Adipocyte (in vitro differentiated cells): ENCODE measurements at places on chromosomes 2 and 18.

- DNase-seq, result no peak
Measured at GRCh38 chr2:113298176-113298575, 19.5 kb upstream of the PAX8 start.

DNA sequence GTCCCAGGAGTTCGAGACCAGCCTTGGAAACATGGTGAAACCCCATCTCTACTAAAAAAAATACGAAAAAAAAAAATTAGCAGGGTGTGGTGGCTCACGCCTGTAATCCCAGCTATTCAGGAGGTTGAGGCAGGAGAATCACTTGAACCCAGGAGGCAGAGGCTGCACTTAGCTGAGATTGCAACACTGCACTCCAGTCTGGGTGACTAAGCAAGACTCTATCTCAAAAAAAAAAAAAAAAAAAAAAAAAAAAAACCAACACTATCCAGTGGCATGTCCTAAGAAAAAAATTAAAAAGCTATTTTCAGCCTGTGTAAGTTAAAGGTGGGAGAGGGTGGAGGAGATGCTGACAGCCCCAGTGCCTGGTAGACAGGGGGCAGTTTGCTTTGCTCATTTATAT lies 32.2 kb upstream of the REL start:
- DNase-seq, result peak; percentile 23

DNA sequence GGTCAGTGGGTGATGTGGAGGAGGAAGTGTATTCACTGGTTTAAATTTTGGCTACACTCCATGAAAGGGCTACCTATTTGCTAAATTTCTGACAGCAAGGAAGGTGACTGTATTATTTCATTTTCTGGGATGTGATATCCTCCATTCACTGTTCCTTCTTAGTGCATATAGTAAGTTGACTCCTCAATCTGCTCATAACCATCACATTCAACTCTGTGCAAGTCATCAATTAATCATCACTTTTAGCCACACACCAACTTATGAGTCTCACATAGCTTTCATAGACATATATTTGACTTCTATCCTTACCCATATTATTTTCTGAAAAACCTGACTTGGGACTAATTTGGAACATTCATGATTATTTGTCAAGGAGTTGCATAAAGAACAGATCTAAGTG lies 16.9 kb downstream of the KLHL41 start:
- no peak for DNase-seq

GRCh38 chr2:157460384-157460837 lies 16.5 kb upstream of the CYTIP start:
- DNase-seq, result peak; percentile 63

- no peak for DNase-seq
Measured at GRCh38 chr2:1702186-1702565, 42.1 kb downstream of the PXDN start.

DNA sequence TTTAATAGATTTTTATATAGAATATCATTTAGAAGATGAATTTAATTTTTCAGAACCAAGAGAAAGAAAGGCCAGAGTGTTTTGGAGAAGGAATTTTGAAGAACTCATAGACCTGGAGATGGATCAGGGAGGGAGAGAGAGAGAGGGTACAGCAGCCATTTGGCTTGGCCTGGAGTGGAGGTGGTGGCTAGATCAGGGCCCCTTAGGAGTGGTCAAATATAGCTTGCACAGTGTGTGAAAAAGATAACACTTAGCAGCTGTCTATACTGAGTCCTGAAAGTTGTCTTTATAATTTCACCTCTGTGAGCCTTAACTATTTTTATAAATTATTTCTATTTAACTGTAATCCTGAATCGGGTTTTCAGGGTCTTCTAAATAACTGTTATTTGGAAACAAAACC lies 38.8 kb upstream of the ACYP2 start:
- DNase-seq, result no peak

GRCh38 chr2:146227152-146228019 lies 1617.4 kb upstream of the ACVR2A start:
- DNase-seq, result no peak

DNA sequence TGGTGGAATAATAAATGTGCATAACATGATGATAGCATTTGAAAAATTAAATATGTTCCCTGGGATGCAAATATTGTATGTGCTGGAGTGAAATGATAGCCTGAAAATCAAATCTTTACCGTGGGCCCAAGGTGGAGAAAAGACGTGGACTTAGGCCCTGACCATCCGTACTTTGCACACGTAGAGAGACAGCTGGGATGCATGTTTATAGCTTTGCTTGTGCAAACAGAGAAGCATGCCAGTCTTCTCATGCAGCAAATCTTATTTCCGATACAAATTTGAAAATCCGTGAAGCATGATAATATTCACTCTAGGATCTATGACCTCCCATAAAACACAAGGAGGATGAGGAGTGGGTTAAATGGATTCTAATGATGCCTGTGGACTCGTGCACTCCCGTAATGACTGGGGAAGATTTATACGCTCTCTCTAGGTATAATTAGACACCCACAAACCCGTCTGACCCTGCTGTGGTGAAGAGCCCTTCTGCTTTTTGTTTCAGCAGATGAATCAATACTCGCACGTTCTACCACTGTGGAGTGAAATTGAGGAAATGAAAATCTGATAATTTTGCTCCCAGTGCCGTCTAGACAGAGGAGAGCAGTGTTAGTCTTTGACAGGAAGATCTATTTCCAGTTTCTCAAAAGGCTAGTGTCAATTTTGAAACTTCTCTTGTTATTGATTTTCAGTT lies 810.3 kb upstream of the SALL3 start:
- DNase-seq, result no peak

GRCh38 chr18:2070631-2071030 lies 500.7 kb downstream of the METTL4 start:
- no peak for DNase-seq

- DNase-seq, result peak; percentile 39
Measured at GRCh38 chr2:121579309-121579708, 48.6 kb downstream of the RNU4ATAC start.

- DNase-seq, result peak; percentile 78
Measured at GRCh38 chr2:180385601-180386201, 378.6 kb upstream of the CWC22 start.
